Left ventricle myocardium inferior (tissue), 1 donor: ENCODE measurements at places on chromosomes 2 and 18. TPM values are rescaled to one million over a fixed set of nuclear protein-coding genes. Genes with fewer than 3 reads are reported as not detected.

GRCh38 chr2:73281244-73281643 is 3.0 kb downstream of the FBXO41 start:
- H3K4me3 ChIP-seq, result no peak overlapping the region
- H3K27me3 ChIP-seq, result peaks cover 33% of the 10 kb centered on the region
- H3K27ac ChIP-seq, result no peak overlapping the region
- peaks cover 19% of the 10 kb centered on the region for H3K4me1 ChIP-seq

DNA sequence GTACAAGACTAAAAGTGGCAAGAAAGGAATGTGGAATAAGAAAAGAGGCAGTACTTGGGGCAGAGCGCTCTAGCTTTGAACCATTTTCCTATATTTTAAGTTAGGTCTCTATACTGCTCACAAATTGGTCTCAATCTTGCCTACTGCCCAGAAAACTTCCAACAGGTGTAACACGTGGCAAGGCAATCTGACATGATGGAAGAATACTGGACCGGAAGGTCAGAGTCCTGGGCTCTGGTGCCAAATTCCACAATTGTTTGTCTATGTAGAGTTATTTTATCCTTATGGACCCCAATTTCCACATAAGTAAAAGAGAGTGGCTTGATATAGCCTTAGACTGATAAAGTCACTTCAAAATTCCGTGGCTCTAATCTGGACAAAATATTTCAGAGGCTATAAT is 28.9 kb downstream of the NHEJ1 start:
- H3K4me3 ChIP-seq, result no peak overlapping the region
- DNase-seq, result no peak
- no peaks in the 10 kb centered on the region for H3K36me3 ChIP-seq
- no peaks in the 10 kb centered on the region for H3K27me3 ChIP-seq
- no peak overlapping the region for H3K27ac ChIP-seq

- peaks cover 25% of the 10 kb centered on the region for H3K4me1 ChIP-seq
- H3K27ac ChIP-seq, result no peak overlapping the region
- no peaks in the 10 kb centered on the region for H3K27me3 ChIP-seq
- H3K4me3 ChIP-seq, result no peak overlapping the region
- peaks cover 3% of the 10 kb centered on the region for H3K36me3 ChIP-seq
These were observed 36.1 kb upstream of the ACYP2 start for GRCh38 chr2:54079331-54079730.

- no peak for DNase-seq
- H3K4me3 ChIP-seq, result no peak overlapping the region
- no peaks in the 10 kb centered on the region for H3K27me3 ChIP-seq
- H3K36me3 ChIP-seq, result no peaks in the 10 kb centered on the region
- H3K4me1 ChIP-seq, result no peaks in the 10 kb centered on the region
These were observed 49.0 kb upstream of the MC4R start for GRCh38 chr18:60421356-60422118.

DNA sequence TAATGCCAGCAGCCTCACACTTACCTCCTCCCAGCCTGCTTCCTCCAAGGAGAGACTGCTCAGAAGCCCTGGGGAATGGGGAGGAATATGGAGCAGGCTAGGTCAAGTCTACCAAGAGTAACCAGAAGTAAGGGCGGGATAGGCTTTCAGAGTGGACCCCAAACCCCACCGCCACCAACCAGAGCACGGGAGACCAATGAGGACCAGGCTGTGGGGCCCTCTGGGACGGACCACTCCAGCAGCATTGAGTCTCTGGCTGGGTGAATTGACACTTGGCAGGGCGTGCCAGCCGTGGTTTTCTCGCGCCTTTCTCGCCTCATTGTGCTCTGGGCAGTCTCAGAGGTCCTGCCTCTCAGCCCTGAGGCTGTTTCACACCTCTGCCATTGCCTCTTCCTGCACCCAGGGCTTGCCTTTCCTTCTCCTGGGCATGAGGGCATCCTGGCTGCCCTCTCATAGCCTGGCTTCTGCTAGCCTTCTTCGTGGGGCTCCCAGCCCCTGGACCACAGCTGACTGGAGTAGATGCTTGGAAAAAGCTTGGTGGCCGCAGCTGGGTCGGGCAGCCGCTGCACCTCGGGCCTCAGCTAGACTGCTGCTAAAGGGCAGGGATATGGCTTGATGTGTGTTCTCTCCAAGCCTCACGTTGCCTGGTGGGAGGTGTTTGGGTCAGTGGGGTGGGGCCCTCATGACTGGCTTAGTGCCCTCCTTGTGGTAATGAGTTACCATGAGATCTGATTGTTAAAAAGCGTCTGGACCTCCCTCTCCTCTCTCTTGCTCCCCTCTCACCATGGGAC is 40.5 kb upstream of the HS6ST1 start:
- H3K27ac ChIP-seq, result no peak overlapping the region
- no peak for DNase-seq
- H3K4me1 ChIP-seq, result peaks cover 7% of the 10 kb centered on the region
- H3K4me3 ChIP-seq, result no peak overlapping the region

GRCh38 chr2:196239622-196240587 is 68.5 kb upstream of the STK17B start:
- H3K27ac ChIP-seq, result peak overlapping the region; percentile 80
- peaks cover 26% of the 10 kb centered on the region for H3K36me3 ChIP-seq
- H3K4me1 ChIP-seq, result peaks cover 27% of the 10 kb centered on the region
- peak; percentile 52 for DNase-seq
- H3K4me3 ChIP-seq, result peak overlapping the region; percentile 21

DNA sequence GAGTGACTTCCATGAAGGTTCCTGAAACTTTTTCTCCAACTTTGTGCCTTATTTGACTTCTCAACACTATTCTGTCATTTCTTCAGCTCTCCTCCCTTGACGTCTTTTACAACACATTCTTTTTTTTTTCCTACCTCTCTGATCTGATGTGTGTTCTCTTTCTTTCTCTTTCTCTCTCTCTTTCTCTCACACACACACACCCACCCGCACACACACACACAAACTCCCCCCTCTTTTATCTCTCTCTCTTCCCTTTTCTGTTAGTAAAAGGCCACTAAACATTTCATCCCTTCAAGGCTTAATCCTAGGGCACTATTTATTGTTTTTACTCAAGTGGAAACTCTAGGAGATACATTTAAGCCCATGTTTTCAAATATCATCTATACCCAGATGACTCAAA is 107.8 kb upstream of the CNTNAP5 start:
- H3K27me3 ChIP-seq, result no peaks in the 10 kb centered on the region
- H3K4me3 ChIP-seq, result no peak overlapping the region
- H3K4me1 ChIP-seq, result no peaks in the 10 kb centered on the region
- H3K27ac ChIP-seq, result no peak overlapping the region
- H3K36me3 ChIP-seq, result no peaks in the 10 kb centered on the region

GRCh38 chr2:27795868-27796277 is 24.4 kb downstream of the MRPL33 start:
- H3K27ac ChIP-seq, result peak overlapping the region; percentile 94
- peak overlapping the region; percentile 12 for H3K4me3 ChIP-seq
- no peaks in the 10 kb centered on the region for H3K27me3 ChIP-seq
- no peak for DNase-seq
- no peaks in the 10 kb centered on the region for H3K36me3 ChIP-seq
- peaks cover 69% of the 10 kb centered on the region for H3K4me1 ChIP-seq

DNA sequence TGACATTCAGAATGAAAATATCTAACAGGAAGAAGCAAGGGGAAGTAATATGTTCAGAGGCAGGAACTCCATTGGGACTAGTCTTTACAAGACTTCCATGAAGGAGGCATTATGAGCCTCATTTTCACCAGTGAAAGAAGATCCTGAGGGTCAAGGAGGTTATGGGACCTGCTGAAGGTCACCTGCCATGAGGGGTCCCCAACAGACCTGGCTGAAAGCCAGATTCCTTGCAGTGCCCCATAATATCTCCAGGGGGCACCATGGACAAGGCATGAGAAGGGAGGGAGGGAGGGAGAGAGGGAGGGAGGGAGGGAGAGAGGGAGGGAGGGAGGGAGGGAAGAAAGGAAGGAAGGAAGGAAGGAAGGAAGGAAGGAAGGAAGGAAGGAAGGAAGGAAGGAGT is 27.9 kb downstream of the XDH start:
- no peak overlapping the region for H3K4me3 ChIP-seq
- H3K4me1 ChIP-seq, result no peaks in the 10 kb centered on the region
- peaks cover 7% of the 10 kb centered on the region for H3K27me3 ChIP-seq
- no peak for DNase-seq

- no peaks in the 10 kb centered on the region for H3K27me3 ChIP-seq
- peaks cover 75% of the 10 kb centered on the region for H3K4me1 ChIP-seq
- peak overlapping the region; percentile 93 for H3K27ac ChIP-seq
- DNase-seq, result no peak
- no peaks in the 10 kb centered on the region for H3K36me3 ChIP-seq
- H3K4me3 ChIP-seq, result peak overlapping the region; percentile 93
These were observed 638 bp upstream of the LPIN1 start for GRCh38 chr2:11745613-11746375.

DNA sequence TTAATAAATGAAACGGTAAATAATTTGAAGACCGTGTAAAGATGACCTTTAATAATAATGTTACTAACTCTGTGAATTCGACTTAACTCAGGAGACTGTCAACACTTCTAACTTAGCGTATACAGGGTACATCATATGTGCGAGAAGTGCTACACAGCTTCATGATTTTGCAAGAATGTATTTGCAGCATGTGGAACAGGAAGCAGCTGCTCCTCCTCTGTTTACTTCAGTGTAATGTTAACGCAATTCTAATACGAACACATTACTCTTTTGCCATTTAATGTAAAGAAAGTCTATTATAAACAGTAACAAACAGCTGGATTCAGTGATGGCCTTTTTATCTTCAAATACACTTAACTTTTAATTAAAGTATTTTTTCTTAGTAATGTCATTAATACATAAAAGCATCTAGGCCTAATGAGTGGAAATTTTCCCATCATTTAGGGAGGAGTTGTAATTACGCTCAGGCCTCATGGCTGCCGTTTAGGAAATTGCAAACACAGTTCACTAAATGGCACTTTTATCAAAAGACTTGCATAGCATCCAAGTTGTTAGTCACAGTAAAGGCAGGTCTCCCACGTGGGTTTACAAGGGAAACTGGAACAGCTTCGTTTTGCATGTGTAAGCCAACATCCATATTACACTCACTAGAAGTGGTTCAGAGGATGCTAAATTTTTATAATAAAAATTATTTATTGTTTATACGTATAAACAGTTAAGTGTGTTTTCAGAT is 635.7 kb downstream of the FBXO15 start:
- no peak overlapping the region for H3K4me3 ChIP-seq
- no peaks in the 10 kb centered on the region for H3K36me3 ChIP-seq
- no peak overlapping the region for H3K27ac ChIP-seq
- H3K27me3 ChIP-seq, result no peaks in the 10 kb centered on the region
- no peak for DNase-seq
- H3K4me1 ChIP-seq, result no peaks in the 10 kb centered on the region

GRCh38 chr2:97658691-97659157 is 5.1 kb downstream of the ACTR1B start:
- H3K36me3 ChIP-seq, result peaks cover 47% of the 10 kb centered on the region
- peaks cover 31% of the 10 kb centered on the region for H3K4me1 ChIP-seq
- no peak for DNase-seq
- H3K4me3 ChIP-seq, result no peak overlapping the region

DNA sequence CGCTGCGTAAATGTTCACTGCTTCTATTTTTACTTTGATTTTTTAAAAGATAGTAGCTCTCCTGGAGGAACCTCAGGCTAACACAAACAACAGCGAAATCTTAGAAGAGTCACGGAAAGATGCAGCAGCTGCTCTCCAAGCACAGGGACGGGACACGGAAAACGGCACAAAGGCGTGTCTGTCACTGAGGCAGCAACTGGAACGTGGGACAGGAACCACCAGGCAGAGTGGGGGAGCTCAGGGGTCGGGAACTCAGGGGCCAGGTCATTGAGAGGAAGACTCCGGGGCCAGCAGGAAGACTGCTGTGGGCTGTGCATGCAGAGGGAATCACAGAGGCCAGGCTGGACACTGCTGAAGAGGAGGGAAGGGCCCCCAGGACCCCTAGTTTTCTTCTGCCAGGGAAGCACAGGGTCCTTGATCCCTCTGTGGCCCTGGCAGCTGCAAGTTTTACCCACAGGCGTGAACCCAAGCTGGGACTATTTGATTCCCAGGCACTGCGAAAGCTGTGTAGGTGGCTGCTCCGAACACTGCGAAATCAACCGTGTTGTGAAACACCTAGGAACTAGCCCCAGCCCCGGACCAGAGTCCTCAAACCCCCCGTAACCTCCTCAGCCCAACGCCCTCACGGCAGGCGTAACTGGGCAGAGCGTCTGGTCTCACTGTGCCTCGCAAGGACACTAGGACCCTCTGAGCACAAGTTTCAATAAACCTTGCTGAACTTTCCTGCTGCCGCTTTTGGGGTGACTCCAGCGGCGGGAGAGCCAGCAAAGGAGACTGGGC is 263.0 kb downstream of the EIPR1 start:
- H3K4me3 ChIP-seq, result no peak overlapping the region
- H3K36me3 ChIP-seq, result no peaks in the 10 kb centered on the region
- H3K27me3 ChIP-seq, result peaks cover 26% of the 10 kb centered on the region

DNA sequence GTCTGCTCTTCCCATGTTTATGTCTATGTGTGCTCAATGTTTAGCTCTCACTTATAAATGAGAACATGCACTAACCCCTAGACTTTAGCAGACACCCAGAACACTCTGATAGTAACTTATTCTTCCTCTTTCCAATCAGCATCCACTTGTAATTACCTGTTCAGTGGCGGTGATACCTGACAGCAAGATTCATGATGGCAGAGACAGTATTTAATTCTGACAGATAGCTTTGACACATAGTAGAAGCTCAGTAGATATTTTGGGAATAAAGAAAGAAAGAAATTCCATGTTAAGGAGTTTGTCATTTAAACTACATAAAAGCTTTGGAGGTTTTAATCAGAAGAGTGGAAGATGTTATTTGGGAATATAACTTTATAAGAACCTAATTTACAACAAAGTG is 171.3 kb downstream of the CDH7 start:
- DNase-seq, result no peak
- H3K36me3 ChIP-seq, result no peaks in the 10 kb centered on the region
- H3K27me3 ChIP-seq, result no peaks in the 10 kb centered on the region
- no peak overlapping the region for H3K27ac ChIP-seq
- H3K4me3 ChIP-seq, result no peak overlapping the region

GRCh38 chr2:192159736-192160135 is 35.0 kb downstream of the TMEFF2 start:
- no peak for DNase-seq
- H3K27ac ChIP-seq, result no peak overlapping the region
- no peaks in the 10 kb centered on the region for H3K36me3 ChIP-seq
- peaks cover 9% of the 10 kb centered on the region for H3K4me1 ChIP-seq
- no peaks in the 10 kb centered on the region for H3K27me3 ChIP-seq

DNA sequence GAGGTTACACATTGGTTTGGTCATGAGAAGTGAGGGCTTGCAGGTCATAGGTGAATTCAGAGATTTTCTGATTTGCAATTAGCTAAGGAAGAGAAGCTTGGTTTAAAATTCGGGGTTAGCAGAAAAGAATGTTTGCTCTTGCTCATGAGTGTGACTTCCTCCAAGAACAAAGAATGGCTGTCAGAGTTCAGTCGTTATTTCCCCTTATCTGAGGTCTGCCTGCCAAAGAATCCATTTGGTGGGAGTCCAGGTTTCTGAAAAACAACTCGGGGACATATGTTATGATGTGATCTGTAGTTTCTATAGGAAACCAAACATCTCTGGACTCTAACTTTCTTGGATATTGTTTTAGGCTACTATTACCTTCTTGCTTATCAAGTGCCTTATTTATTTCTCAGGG is 3.2 kb upstream of the UGT1A6 start:
- no peaks in the 10 kb centered on the region for H3K4me1 ChIP-seq
- no peak overlapping the region for H3K27ac ChIP-seq
- no peaks in the 10 kb centered on the region for H3K36me3 ChIP-seq
- no peak for DNase-seq

The CFC1 gene
- not detected for total RNA-seq

The CLASP1 gene
- total RNA-seq, result 60.1 TPM

The FMNL2 gene
- 5.5 TPM for total RNA-seq

The TBR1 gene
- not detected for total RNA-seq

The CXCR2 gene
- 0.96 TPM for total RNA-seq

The PSD4 gene
- total RNA-seq, result 2.2 TPM

The CD207 gene
- not detected for total RNA-seq

The DPP4 gene
- 4.4 TPM for total RNA-seq

The ETAA1 gene
- 4.3 TPM for total RNA-seq

The CYP26B1 gene
- 1.5 TPM for total RNA-seq

The FZD7 gene
- total RNA-seq, result 35.2 TPM
